HTR-8/SVneo (cell line): ENCODE measurements at places on chromosomes 5 and 9.
A peak's percentile ranks its signal among the peaks of the same experiment; 100 is the strongest.

DNA sequence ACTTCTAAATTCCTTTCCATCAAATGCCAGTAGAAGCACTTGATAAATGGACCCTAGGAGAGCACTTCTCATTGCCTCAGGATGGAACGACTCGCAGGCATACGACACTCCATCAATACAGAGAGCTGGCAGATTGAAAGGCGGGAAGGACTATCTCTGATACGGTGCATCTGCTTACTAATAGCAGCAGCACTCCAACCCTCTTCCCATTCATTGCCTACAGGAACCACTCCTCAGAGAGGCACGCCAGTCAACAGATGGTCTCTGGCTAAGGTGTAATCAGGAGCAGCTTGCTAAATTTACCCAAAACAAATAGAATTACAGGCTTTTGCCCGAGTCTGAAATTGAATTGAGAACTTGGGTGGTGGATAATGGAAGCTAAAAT lies 168.1 kb downstream of the EFNA5 start:
- DNase-seq: no peak

DNA sequence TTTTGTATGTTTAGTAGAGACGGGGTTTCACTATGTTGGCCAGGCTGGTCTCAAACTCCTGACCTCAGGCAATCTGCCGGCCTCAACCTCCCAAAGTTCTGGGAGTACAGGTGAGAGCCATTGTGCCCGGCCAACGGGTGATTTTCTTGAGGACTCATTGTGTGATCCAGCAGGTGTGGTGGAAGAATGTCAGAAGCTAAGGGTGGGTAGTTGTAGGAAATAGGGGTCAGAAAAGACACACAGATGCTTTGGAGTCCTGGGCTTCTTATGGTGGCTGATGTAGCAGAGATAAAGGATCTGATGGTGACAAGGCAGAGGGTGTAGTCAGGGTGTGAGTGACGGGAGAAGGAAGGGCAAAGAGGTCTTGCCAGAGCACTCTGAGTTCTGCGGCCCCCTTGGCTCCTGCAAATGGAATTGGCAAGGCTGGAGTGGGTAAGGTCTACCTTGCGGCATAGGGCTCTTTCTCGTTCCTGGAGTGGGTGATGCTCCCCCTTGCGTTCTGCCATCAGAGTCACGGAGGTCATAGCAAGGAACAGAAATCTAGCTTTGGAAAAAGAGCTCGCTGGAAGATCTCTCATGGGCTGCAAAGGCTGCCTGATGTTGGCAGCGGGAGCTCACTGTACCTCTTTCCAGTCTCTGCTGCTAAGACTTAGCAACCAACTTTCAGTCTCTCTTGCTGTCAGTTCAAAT lies 97.2 kb downstream of the SREK1 start:
- no peak for DNase-seq

DNA sequence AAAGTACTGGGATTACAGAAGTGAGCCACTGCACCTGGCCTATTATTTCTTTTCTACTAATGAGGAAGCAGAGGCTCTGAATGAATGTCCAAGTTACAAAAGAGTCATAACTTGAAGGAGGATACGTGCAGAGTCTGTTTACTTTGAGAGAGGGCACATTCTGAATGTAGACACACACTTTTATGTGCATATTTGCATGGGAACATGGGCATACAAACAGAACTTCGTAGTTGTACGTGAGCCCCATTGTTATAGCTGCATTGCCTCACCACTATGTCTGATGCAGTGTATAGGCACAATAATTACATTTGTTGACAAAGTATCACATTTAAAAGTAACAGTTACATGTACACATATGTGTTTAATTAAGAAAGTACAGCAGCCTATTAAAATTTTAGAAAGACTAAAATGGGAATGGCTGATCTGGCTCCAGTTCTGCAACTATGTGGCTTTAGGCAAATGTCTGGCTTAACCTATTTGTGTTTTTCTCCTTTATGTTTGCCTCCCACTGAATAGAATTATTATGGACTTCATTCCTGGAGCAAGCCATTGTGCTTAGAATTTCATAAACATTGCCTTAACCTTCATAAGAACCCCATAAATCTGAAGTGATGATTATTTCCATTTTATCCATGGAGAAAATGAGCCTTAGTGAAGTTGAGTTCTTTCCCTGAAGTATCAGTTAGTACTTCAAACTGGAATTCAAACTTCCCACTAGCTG lies 3.0 kb upstream of the DPYSL3 start:
- no peak for DNase-seq

GRCh38 chr5:61669531-61669930 lies 337.5 kb downstream of the ZSWIM6 start:
- no peak for DNase-seq

DNA sequence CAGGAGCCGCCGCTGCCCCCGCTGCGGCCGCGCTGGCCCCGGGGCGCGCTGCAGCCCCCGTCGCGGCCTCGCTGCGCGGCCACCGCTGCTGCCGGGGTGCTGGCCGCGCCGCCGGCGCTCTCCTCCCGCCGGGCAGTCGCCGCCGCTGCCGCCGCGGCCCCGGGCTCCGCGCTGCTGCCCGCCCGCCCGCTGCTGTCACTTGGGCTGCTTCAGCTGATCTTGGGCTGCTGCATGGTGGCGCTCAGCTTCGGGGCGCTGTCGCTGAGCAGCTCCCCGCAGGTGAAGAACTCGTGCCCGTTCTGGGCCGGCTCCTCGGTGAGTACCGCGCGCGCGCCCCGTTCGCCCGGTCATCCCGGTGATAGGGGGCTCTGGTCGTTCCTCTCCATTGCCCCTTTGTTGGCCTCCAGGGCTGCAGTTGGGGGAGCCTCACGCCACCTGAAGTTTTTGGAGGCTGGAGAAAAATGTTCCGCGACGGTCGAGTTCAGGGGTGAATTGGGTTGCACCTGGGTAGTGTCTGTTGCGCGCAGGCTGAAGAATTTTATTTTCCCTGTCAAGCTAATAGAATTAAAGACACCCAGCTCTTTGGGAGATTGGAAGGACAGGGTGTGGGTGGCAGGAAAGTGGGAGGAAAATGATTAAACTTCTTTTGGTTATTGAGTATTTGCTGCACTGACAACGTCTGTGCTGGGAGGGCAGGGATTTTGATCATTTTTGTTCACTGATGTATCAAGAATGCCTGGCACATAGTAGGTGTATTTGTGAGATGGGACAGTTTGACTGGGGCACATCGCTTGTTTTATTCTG lies 596 bp downstream of the ENTREP1 start:
- peak; percentile 5 for DNase-seq

GRCh38 chr9:92245005-92245797 lies 48.3 kb downstream of the IARS1 start:
- peak; percentile 23 for DNase-seq

DNA sequence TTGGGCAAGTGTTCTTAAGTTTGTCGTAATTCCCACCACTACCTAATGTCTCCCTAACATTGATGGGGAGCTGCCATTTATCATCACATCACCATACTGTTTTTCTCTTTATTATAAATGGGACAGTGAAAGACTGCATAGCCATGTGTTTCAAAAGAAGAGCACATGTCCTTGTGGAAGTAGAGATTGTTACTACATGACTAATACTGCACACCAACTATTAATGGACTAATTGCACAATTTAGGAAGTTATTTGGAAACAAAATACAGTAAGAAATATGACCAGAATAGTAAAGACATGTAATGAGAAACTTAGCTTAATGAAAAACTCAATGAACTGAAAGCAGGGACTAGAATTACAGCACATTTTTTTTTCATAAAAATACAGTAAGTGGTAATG lies 12.0 kb upstream of the ELOVL7 start:
- DNase-seq: no peak

- no peak for DNase-seq
These were observed 57.6 kb downstream of the OTULIN start for GRCh38 chr5:14721990-14722656.

- no peak for DNase-seq
These were observed 192.1 kb upstream of the CLINT1 start for GRCh38 chr5:158051036-158051435.

- no peak for DNase-seq
These were observed 605 bp downstream of the CHSY3 start for GRCh38 chr5:129904667-129905472.

- no peak for DNase-seq
These were observed 156.2 kb upstream of the CCDC152 start for GRCh38 chr5:42600441-42600840.

GRCh38 chr9:22158271-22158670 lies 149.2 kb upstream of the CDKN2B start:
- DNase-seq: no peak

DNA sequence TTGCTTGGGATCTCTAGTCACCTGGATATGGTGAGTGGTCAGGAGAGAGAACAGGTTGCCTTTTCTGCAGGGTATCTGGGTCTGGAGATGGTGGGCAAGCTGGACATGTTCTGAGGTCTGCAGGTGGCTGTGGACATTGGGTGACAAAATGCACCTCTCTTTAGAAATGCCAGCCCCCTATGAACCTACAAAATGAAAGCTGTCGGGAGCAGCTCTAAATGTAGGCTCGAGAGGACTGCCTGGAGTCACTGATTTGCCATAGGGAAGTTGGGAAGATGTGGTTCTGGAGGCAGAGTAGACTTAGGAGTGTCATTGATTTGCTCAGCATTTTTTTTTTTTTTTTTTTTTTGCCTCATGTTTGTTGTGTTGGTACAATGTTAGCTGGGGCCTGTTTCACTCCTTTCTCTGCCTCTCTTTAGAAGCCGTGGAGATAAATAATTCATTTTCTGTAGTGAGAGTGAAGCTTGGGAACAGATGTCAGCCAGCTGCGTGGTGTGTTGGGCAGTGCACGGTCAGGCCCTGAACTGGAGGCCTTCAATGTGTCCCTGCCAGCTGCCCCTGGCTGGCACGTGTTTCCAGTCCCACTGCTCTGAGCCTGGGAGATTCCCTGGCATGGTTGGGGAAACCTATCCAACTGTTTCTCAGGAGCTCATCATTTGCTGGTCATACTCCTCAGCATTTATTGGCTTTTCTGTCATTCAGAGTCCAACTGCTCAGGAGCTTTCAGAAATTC lies 5.4 kb downstream of the RGS3 start:
- DNase-seq: no peak

DNA sequence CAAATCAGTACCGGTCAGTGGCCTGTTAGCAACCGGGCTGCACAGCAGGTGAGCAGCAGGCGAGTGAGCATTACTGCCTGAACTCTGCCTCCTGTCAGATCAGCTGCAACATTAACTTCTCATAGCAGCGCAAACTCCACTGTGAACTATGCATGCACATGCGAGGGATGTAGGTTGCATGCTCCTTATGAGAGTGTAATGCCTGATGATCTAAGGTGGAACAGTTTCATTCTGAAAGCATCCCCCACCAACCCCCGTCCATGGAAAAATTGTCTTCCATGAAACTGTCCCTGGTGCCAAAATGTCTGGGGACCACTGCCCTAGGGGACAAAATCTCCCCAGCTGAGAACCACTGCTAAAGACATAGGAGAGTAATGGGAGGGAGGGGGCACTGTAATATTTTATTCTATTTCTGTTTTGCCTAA lies 51.1 kb downstream of the P4HA2 start:
- no peak for DNase-seq

- DNase-seq: no peak
These were observed 8.8 kb downstream of the SLC26A2 start for GRCh38 chr5:149969181-149969930.

DNA sequence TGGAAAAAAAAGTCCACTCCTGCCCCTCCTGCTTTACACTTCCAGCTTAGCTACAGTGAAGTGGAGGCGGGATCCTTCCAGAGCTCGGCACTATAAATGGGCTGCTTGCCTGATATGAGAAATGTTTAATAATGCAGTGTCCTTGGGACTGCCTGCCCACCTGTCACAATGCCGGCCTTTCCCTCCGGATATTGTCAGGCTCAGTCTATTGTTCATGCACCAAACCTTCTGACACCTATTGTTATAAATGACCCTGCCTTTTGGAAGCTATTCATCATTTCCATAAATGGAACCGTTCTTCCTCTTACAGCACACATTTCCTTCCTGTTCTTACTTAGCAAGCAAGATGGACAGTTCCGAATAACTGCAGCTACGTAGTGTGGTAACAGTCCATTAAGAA lies 146.3 kb downstream of the DMAC1 start:
- no peak for DNase-seq

DNA sequence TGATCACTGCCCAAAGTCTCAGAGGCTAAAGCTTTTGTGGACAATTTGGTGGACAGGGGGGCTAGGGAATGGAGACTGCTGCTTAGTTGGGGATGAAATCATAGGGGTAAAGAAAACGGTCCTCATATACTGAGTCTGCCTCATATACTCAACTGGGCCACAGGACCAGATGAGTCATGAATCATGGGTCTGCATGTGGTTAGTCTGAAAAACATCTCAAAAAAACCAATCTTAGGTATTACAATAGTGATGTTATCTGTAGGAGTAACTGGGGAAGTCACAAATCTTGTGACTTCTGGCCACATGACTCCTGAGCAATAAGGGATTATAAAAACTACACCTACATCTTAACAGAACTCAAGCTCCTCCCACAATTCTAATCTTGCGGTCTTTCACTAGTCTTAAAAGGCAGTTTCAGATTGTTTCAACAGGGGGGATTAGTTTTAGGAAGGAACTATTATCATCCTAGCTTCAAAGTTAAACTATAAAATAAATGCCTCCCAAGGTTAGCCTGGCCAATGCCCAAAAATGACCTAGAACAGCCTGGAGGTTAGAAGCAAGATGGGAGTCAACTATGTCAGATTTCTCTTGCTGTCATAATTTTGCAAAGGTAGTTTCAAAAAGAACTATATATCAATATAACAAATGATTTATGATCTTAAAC lies 17.5 kb downstream of the TMEM161B start:
- DNase-seq: no peak

DNA sequence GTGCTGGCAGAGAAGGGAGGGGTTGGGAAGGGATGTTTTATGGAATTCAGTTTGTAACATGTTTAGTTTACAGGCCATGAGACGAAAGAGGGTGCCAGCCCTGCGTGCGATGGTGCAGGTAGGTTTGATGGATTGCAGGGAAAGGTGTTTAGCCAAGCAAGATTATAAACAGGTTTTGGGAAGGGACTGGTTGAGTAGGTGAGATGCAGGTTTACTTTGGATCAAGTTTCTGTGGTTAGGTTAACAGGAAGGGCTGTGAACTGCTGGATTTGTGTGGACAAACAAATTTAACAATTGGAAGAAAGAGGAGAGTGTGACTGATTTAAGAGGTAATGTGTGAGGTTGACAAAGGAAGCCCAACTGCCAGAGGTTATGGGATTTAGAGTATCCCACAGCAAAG lies 32.6 kb upstream of the GPX3 start:
- DNase-seq: no peak
